ENCODE measurements at places on chromosomes 2 and 18. TPM values are rescaled to one million over a fixed set of nuclear protein-coding genes. Genes with fewer than 3 reads are reported as not detected.

The EMILIN1 gene
- 0.21 TPM for total RNA-seq

The NXPH2 gene
- not detected for total RNA-seq

The RNF144A gene
- 0.47 TPM for total RNA-seq

The PFN4 gene
- 2.6 TPM for total RNA-seq

The MBD2 gene
- 194 TPM for total RNA-seq

The NEU2 gene
- not detected for total RNA-seq

The CNDP1 gene
- total RNA-seq, result not detected

The SGPP2 gene
- 47.4 TPM for total RNA-seq

The SCN2A gene
- not detected for total RNA-seq

The TNFRSF11A gene
- 3.0 TPM for total RNA-seq

The RAB6C gene
- not detected for total RNA-seq

The PRKD3 gene
- 22.0 TPM for total RNA-seq

The ALKAL2 gene
- total RNA-seq, result not detected

The GALNT13 gene
- 0.54 TPM for total RNA-seq

The SNX17 gene
- total RNA-seq, result 125 TPM

The PIEZO2 gene
- 0.49 TPM for total RNA-seq
